Suppressor macrophage treated with lipopolysaccharide for 1 hour (primary cell): ENCODE measurements at places on chromosomes 12 and 14.

DNA sequence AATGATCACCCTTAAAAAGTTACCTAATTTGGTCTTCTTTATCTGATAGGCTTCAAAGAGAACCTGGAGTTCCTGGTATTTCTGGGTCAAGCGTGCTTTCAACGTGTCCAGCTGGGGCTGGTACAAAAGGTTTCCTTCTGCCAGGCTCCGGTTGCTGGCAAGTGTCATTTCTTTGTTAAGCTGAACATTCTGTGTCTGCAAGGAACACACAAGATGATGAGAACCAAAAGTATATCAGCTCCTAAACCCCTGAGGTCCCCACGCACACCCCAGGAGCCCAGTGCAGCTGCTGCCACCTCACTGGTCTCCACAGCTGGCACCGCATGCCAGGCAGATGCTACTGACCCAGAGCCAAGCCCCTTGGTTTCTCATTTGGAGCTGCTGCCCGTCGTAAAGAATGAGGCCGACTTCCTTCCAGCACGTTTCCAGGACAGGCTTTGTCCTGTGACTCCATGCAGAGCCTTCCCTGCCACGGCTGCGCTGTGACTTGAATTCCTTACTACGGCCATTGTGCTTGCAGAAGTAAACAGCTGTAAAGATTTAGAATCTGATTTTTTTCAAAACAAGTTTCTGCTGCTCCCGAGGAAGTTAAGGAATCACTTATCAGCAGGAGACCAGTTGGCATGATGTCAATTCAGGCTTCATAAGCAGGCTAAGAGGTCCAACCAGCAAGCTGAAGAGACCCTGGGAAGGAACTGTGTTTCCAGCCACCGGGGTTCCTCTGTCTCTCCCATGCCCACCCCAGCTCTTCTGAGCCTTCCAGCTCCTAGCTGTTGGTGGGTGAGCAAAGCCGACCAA is 24.9 kb downstream of the VPS37B start:
- DNase-seq, result no peak

DNA sequence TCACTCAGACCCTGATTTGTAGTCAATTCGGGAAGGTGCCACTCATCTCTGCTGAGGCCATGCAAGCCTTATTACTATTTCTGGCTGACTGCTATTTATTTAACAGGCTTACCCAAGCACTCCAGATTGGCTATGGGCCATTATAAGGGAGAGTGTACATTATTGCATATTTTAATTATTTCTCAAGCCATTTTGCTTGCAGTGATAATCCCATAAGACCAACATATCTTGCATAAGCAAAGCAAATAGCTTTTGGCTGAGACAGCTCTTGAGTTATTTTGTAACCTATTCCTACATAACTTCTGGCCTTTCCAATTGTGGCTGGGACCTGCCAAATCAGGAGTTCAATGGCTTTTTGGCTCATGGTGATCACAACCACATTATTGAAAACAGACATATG is 509.6 kb upstream of the USP15 start:
- DNase-seq, result no peak

- no peak for DNase-seq
These were observed 62.5 kb upstream of the TMEM132D start for GRCh38 chr12:129966146-129966995.

DNA sequence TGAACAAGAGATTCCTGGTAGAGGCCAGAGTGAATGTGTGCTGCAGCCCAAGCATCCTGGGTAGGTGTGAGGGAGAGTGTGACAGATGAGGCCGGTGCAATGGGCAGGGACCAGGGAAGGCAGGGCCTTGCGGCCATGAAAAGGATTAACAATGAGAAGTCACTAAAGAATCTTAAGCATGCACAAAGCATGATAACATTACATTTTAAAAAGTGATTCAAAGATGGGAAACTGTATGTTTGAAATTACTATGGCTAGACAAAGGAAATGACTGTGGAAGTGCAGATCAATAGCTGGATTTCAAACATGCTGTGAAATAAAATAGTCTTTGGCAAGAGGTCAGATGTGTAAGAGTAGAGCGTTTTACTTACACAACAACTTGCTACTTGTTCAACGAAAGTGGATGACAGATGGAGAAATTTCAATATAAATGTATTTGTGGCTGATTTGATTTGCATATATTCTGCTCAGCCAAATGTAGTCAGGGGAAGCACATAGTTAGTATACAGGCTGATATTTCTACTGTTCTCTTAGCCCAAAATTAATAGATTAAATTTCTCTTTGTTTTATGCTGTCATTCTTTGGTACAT is 175.5 kb downstream of the CCDC59 start:
- DNase-seq, result no peak

DNA sequence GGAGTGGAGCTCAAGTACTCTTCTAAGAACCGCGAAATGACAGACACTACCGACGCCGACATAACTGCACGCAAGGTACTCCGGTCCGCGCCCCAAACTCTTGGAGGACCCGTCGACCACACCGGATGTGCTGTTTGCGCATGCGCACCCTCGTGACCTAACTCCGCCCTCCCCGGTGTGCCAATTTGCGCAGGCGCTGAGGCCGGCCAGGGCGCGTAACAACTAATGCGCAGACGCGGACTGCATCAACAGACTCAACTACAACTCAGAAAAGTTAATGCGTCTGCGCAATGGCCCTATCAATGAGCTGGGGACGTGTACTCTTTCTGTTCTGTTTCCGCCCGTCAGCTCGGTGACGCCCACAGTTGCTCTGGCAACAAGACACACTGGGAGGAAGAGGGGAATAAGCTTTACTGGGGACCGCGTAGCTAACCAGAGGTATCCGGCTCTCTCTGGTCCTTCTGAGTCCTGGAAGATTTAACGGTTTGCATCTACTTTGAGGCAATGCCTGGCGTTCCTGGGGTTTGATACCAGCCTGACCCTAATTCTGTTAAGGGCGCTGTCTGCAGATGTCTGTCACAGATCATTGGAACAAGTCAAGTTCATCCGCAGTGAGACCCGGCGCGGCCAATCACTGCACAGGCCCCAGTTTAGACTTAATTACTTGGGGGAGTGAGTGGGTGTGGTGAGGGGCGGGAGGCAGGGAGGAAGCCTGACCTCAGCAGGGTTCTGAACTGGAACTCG is at the start of gene DAD1:
Gene DAD1, minus strand, starts transcription at position 129 of the 744 bp plus-strand sequence. Its CDS starts 67 bp downstream, at position 62.
- peak; percentile 100 for DNase-seq

GRCh38 chr12:132713123-132713522 is 2.5 kb downstream of the PGAM5 start:
- DNase-seq, result no peak

DNA sequence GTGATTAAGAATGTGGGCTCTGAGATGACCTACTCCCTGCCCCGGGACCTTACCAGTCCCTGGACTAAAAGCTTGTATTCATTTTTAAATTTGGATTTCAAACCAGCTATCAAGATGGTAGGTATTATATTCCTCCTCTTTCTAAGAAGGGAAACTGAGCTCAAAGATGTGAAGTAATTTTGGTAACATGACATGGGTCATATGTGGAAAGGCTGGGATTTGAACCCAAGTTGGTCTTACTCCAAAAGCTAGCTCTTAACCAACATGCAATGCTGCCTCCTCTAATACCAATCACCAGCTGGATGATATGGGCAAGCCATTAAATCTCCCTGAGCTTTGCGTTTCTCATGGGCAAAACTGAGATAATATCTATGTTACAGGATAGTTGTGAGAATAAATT is 166.4 kb upstream of the SLC38A2 start:
- no peak for DNase-seq

DNA sequence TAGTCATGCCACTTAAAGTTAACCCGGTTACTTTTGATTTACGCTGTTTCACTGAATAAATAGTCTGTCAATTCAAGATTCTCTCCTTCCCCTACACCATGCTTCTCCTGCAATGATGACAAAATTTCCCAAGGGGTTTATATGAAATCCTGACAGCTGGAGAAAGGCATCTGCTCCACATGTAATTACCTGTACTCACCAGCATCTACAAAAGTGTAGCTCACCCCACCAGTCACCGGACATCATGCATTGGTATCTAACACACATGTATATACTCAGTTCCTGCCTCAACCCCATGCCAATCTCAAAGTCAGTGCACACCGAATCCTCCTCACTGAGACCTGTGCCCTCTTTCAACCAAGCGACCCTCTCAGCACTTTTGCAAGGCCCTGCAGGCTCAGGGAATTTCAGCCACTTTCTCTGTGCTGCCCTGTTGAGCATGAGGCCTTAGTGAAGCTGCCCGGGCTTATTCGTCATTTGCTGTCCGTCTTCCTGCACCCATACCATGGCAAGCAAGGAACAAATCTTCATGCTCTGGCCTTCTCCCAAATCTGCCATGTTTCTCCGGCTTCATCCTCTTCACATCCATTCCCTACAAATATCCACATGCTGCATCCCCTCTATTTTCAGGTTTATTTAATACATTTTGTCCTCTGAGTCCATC is 131.6 kb downstream of the SEC23A start:
- no peak for DNase-seq

- no peak for DNase-seq
These were observed 435.1 kb downstream of the ZFP36L1 start for GRCh38 chr14:68357777-68358176.

DNA sequence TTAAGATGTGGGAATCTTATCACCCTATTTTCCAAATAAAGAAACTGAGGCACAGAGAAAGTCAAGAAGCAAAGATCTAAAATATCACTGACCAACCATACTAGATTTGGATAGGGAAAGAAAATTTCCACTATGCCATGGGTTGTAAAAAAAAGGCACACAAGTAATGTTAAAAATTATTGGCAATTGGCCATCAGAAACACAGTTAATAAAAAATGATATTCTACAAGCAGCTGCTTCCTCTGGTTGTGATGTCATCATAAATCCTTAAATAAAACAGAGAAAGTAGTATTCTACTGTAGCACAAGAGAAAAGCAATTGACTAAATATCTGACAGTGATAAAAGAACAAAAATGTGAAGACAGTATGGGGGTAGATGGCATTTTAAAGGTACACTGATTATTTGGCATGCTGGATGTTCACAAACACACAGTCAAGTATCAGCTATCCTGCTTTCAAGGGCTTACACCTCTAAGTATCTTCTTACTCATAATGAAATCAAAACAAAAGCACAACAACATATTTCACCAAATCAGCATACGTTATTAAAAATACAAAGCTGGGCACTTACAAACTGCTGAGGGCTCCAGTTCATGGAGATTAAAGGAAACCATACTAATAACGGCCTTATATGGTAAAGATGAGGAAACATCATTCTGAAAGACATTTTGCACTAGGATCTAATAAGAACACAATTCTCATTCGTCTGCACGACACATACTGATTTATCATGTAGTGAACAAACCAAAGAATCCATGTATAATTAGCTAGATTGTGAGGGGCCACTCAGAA is 45.7 kb downstream of the CORO1C start:
- no peak for DNase-seq

DNA sequence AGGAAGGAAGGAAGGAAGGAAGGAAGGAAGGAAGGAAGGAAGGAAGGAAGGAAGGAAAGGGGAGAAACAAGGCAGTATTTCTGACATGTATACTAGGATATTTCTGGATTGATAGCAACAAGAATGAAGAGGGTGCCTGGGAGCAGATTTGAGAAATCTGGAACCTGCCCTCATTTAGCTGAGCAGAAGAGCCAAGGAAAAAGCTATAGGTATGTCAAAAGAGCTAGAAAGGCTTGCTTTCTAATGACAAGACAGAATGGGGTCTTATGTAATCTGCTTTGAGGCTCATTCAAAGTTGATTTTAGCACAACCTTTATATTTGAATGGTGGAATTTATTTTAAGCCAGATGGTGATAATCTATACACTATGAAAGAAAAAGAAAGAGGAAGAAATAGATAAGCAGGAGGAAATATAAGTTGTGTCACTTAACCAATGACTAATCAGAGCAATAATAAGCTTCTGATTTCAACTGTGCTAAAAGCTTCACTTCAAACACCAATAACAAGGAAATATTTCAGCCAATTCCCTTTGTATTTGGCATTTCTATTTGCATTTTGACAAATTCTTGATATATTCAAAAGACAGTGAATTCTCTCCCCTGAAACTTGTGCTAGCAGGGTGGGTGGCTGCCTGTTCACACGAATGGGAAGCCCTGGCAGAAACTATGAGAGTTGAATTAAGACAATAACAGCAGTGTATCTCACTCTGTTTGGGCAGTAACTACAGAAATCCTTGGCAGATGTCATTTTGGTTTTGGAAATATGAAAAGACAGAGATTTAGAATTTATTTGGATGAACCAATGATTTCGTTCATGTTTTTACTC is 76.3 kb upstream of the FLRT2 start:
- DNase-seq, result peak; percentile 54

- no peak for DNase-seq
These were observed 33.5 kb downstream of the DYRK2 start for GRCh38 chr12:67681941-67682620.

DNA sequence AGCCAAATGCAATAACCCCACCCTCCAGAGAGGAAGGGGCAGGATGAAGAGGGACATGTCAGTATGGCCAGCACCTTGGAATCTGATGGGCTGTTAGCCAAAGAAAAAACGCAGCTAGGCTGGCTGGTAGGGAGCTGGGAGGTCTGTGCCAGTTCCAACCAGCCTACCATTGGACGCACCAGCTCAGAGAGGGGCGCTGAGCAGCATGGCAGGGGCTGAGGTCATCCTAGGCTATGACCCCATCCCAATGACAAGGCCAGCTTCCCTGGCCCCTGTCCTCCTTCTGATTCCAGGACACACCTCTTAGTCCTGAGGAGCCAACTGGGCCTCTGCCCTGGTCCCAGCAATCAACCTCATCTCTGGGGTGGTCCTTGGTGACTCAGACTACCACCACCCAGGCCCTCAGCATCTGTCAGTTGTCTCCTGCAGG is 12.2 kb downstream of the ACTN1 start:
- no peak for DNase-seq

DNA sequence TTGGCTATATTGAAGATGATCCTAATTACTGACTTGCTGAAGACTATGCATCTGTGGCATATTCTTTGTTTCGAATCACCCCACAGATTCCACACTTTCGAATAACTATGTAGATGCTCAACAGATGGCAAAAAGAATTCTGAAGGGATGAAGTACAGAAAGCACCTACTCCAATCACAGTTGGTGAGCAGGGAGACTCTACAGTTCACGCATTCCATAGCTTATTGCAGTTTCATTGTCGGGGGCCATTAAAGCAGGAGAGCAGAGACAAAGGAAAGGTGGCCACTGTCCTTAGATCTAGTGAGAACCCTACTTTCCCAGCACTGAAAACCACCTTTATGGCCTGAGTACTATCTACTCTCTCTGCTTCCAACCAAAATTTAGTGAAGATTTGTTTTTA is 191.9 kb downstream of the STXBP6 start:
- DNase-seq, result no peak

- peak; percentile 70 for DNase-seq
These were observed 9.0 kb downstream of the RPS6KL1 start for GRCh38 chr14:74913986-74914573.

DNA sequence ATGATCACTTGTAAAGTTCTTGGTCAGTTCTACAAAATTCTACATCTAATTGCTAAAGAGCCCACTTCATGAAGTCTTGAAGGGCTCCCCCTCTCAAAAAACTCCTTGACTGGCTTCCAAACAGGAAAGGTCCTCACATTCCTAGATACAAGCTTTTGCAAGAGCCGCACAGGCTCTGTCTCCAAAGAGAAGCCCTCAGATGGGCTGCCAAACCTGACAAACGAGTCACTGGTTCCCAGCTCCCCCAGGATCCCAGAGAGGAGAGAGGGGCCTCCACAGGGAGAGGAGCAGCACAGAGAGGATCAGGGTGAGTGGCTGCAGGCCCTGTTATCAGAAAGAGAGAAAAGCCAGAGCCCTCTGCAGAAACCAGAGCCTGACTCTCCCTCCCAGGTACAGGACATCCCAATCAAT is 5.8 kb downstream of the NID2 start:
- DNase-seq, result no peak

- peak; percentile 17 for DNase-seq
These were observed 490.4 kb upstream of the ATP2B1 start for GRCh38 chr12:90199006-90199405.
